ENCODE measurements at places on chromosomes 16 and 17.

DNA sequence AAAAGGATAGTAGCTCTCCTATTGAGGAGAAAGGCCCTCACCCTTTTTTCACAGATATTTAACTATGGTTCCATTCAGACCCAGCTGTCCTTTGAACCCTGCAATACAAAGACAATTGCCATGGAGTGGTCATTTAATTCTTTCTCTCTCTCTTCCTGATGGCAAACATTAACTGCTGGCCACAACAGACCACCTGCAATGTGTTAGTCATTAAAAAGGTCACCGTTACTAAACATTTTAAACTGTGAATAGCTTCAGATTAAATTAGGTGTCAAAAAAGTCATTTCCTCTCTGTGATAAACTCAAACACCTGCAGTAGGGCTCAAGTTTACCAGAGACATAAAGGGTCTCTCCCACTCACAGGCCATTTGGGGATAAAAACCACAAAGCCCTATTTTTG lies 697.2 kb downstream of the TOX3 start:
- no peaks in the 10 kb centered on the region for H3K36me3 ChIP-seq
- no peak overlapping the region for H3K27ac ChIP-seq
- DNase-seq: no peak
- H3K27me3 ChIP-seq: no peaks in the 10 kb centered on the region
- H3K4me1 ChIP-seq: no peaks in the 10 kb centered on the region
- no peak overlapping the region for H3K4me3 ChIP-seq

- H3K27me3 ChIP-seq: peaks cover 29% of the 10 kb centered on the region
- no peak overlapping the region for H3K4me3 ChIP-seq
- H3K27ac ChIP-seq: no peak overlapping the region
- H3K36me3 ChIP-seq: no peaks in the 10 kb centered on the region
- no peak for DNase-seq
- peaks cover 17% of the 10 kb centered on the region for H3K4me1 ChIP-seq
Measured at GRCh38 chr17:50051606-50052005, 4.3 kb upstream of the ITGA3 start.

- no peak for DNase-seq
- H3K27ac ChIP-seq: peak overlapping the region; percentile 20
- H3K4me1 ChIP-seq: peaks cover 8% of the 10 kb centered on the region
Measured at GRCh38 chr17:28397687-28398279, 8.2 kb downstream of the SLC46A1 start.

DNA sequence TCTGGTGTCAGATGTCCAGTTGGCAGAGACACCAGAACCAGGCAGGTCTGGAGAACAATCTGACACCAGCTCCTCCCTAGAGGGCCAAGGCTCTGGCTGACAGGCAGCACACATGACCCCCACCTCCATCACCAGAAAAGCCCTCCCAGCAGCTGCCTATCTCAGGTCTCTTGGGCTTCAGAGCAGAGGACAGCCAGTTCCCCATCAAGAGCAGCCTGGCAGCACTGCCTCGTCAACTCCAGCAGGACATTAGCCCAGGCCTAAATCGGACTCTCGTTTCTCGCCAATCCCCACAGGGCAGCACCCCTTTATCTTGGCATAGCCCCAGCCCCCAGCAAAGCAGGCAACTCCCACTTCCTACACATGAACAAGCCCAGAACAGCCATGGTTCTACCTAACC lies 4.4 kb downstream of the JUP start:
- H3K4me3 ChIP-seq: no peak overlapping the region
- peak overlapping the region; percentile 46 for H3K27ac ChIP-seq
- DNase-seq: no peak
- no peaks in the 10 kb centered on the region for H3K36me3 ChIP-seq
- H3K4me1 ChIP-seq: peaks cover 58% of the 10 kb centered on the region
- no peaks in the 10 kb centered on the region for H3K27me3 ChIP-seq

DNA sequence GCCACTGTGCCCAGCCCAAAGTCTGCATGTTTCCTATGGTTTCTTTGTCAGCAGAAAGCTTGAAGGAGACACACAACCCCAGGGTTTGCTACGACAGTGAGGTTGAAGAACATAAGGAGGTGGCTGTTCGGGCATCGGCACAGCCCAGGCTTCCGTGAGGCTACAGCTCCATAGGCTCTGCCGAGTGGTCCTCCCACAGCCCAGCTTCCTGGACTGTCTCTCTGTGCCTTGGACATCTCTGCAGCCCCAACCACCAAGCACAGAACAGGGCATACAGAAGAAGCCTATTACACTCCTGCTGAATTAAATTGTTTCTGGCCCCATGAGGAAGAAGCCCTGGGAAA lies 3.2 kb upstream of the HAP1 start:
- no peaks in the 10 kb centered on the region for H3K36me3 ChIP-seq
- H3K4me1 ChIP-seq: peaks cover 11% of the 10 kb centered on the region
- H3K27me3 ChIP-seq: peaks cover 23% of the 10 kb centered on the region
- H3K27ac ChIP-seq: no peak overlapping the region
- H3K4me3 ChIP-seq: no peak overlapping the region

- DNase-seq: no peak
- peaks cover 3% of the 10 kb centered on the region for H3K4me1 ChIP-seq
- H3K27me3 ChIP-seq: no peaks in the 10 kb centered on the region
- H3K4me3 ChIP-seq: no peak overlapping the region
- no peak overlapping the region for H3K27ac ChIP-seq
Measured at GRCh38 chr17:37570527-37571093, 38.6 kb downstream of the SYNRG start.

DNA sequence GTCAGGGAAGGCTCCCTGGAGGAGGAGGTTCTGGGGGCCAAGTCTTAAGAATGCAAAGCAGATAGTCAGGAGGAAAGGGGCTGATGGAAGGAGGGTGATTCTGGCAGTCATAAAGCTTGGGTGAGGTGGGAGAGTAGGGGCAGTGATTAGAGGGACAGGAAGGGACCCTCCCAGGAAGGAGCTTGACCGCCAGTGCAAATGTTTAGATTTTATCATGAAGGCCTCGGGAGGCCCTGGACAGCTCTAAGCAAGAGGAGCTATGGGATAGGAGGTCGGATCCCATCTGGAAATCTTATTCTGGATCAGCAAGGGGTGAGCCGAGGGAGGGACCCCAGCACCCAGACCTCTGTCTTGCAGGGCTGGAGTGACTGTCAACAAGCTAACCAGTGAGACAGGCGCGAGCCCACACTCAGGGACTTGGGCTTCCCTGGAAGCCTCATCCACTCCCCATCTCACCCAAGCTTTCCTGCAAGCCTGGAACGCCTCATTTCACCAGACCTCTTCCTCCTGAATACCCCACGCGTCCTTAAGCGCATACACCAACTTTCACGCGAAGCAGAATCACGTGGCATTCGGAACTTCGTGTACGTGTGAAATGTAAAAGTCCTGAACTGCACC lies 52.0 kb upstream of the CBX4 start:
- no peak overlapping the region for H3K27ac ChIP-seq
- peaks cover 41% of the 10 kb centered on the region for H3K27me3 ChIP-seq
- H3K4me3 ChIP-seq: no peak overlapping the region

DNA sequence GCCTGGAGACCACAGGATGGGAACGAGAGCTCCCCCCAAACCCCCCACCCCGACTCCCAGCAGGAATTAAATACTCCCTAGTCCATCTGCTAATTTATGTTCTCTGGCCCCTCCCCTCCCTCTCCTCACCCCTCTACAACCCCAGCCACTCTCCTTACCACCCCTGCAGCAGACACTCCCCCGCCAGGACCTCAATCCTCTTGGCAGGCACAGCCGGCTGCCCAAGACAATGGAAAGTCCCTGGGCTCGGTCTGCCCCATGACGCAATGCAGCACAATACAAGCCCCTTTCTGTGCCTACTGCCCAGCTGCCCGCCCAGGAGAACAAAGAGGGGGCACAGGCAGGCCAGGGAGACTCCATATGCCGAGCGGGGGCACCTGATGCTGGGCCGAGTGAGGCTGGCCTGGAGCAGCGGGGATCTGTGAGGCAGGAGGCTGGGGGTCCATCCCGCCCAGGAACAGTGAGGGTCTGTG lies 30.3 kb upstream of the CDC42EP4 start:
- DNase-seq: no peak
- peaks cover 2% of the 10 kb centered on the region for H3K36me3 ChIP-seq
- H3K27ac ChIP-seq: no peak overlapping the region
- H3K27me3 ChIP-seq: no peaks in the 10 kb centered on the region

GRCh38 chr16:31201582-31202413 lies 762 bp downstream of the PYCARD start:
- H3K27ac ChIP-seq: peak overlapping the region; percentile 86
- peak; percentile 31 for DNase-seq
- H3K4me1 ChIP-seq: peaks cover 56% of the 10 kb centered on the region
- peak overlapping the region; percentile 91 for H3K4me3 ChIP-seq
- no peaks in the 10 kb centered on the region for H3K27me3 ChIP-seq

- no peaks in the 10 kb centered on the region for H3K36me3 ChIP-seq
- no peak overlapping the region for H3K27ac ChIP-seq
- H3K4me1 ChIP-seq: peaks cover 28% of the 10 kb centered on the region
- peaks cover 39% of the 10 kb centered on the region for H3K27me3 ChIP-seq
Measured at GRCh38 chr17:21375162-21375560, 996 bp upstream of the KCNJ12 start.

GRCh38 chr16:51355195-51355594 lies 204.1 kb upstream of the SALL1 start:
- H3K27me3 ChIP-seq: no peaks in the 10 kb centered on the region
- no peaks in the 10 kb centered on the region for H3K4me1 ChIP-seq
- no peak overlapping the region for H3K4me3 ChIP-seq
- H3K36me3 ChIP-seq: no peaks in the 10 kb centered on the region
- DNase-seq: no peak

DNA sequence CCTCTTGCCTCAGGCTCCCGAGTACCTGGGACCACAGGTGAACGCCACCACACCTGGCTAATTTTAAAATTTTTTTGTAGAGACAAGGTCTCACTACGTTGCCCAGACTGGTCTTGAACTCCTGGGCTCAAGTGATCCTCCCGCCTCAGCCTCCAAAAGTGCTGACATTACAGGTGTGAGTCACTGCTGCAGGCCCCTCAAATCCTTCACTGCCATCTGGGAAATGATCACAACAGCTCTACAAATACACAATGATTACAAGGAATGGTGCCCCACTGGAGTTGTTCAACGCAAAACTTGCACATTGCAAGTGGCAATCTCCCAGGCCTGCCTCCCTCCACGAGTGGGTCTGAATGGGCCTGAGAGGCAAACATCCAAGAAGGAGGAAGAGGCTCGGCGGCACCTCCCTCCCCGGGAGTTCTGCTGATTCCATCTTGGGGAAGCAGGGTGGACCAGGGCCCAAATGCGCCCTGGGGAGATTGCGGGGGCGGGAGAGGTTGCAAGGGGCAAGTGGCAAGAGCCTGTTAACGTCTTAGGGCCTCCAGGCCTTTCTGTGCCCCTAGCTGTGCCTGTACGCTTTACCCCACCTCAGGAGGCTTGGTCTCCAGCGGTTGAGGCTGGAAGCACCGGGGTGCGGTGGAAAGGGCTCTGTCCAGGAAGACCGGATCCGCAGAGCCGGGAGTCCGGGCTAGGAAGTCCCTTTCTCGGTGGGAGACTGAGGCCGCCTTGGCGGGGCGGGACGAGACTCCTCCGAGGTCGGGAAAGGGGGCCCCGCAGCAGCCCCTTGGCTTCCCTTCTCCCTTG lies 656 bp upstream of the IGFBP4 start:
- peak overlapping the region; percentile 35 for H3K27ac ChIP-seq
- H3K4me3 ChIP-seq: peak overlapping the region; percentile 69
- H3K4me1 ChIP-seq: peaks cover 33% of the 10 kb centered on the region
- no peaks in the 10 kb centered on the region for H3K27me3 ChIP-seq
- no peaks in the 10 kb centered on the region for H3K36me3 ChIP-seq

GRCh38 chr16:78619811-78620210 lies 520.4 kb downstream of the WWOX start:
- no peaks in the 10 kb centered on the region for H3K27me3 ChIP-seq
- no peak overlapping the region for H3K4me3 ChIP-seq
- H3K27ac ChIP-seq: no peak overlapping the region
- no peaks in the 10 kb centered on the region for H3K4me1 ChIP-seq

GRCh38 chr17:11499881-11500280 lies 98.4 kb upstream of the DNAH9 start:
- no peak overlapping the region for H3K4me3 ChIP-seq
- H3K36me3 ChIP-seq: no peaks in the 10 kb centered on the region
- no peak overlapping the region for H3K27ac ChIP-seq
- no peaks in the 10 kb centered on the region for H3K27me3 ChIP-seq
- H3K4me1 ChIP-seq: no peaks in the 10 kb centered on the region

DNA sequence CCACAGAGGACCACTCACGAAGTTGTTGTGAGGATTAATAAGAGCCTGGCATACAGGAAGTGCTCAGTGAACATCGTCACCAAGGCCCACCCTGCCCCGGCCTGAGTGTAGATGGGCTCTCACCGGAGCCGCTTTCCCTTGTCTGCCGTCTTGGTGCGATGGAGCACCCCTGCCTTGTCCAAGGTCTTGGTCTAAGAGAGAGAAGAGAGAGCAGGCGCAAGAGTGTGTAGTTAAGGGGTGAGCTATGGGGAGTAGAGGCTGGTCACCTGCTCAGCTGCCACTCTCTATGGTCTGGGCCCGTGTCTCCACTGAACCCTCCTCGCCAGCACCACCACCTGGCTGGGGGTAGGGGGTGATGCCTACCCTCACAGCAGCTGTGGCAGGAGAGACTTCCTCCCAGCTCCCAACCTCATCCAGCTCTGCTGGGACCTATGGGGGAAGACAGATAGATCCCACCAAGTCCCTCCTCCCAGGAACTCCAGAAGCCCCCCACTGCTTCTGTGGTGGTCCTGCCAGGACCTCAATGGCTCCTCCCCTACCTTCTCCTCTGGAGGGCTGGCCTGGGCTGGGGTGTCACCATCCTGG lies 28.7 kb downstream of the ARHGAP27 start:
- H3K27ac ChIP-seq: peak overlapping the region; percentile 30
- no peak overlapping the region for H3K4me3 ChIP-seq
- peaks cover 65% of the 10 kb centered on the region for H3K36me3 ChIP-seq
- H3K27me3 ChIP-seq: no peaks in the 10 kb centered on the region
- H3K4me1 ChIP-seq: peaks cover 38% of the 10 kb centered on the region
- DNase-seq: no peak

- H3K4me1 ChIP-seq: no peaks in the 10 kb centered on the region
- no peaks in the 10 kb centered on the region for H3K36me3 ChIP-seq
- H3K27me3 ChIP-seq: no peaks in the 10 kb centered on the region
- no peak for DNase-seq
- no peak overlapping the region for H3K4me3 ChIP-seq
- H3K27ac ChIP-seq: no peak overlapping the region
Measured at GRCh38 chr16:51312363-51313150, 161.5 kb upstream of the SALL1 start.

- DNase-seq: no peak
- H3K4me3 ChIP-seq: peak overlapping the region; percentile 86
- peaks cover 14% of the 10 kb centered on the region for H3K4me1 ChIP-seq
Measured at GRCh38 chr17:48036693-48037035, 933 bp downstream of the COPZ2 start.

All from activated B cell treated with CpG ODN at 0.5 μM for 24 hours (primary cell).